ENCODE measurements at places on chromosomes 12 and 14.

- DNase-seq: no peak
Observed at GRCh38 chr14:89164168-89165073, 252.6 kb downstream of the FOXN3 start.

DNA sequence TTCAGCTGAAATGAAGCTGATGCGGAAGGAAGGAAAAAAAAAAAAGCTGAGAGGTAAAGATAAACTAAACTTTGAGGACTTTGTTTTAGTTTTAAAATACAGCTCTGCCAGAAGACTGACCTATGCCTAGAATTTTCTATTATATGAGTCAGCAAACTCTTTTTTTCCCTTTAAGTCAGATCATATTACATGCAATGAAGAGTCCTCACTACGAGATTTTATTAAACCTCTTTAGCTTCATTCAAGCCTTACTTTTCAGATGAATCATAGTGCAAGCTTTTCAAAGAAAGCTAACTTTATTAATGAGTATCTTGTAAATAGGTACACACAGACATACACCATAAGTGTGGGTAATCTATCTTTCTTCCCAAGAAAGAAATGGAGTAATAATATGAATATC is 57.8 kb upstream of the FSCB start:
- DNase-seq: no peak

GRCh38 chr14:72888636-72889201 is 5.2 kb downstream of the DPF3 start:
- no peak for DNase-seq

DNA sequence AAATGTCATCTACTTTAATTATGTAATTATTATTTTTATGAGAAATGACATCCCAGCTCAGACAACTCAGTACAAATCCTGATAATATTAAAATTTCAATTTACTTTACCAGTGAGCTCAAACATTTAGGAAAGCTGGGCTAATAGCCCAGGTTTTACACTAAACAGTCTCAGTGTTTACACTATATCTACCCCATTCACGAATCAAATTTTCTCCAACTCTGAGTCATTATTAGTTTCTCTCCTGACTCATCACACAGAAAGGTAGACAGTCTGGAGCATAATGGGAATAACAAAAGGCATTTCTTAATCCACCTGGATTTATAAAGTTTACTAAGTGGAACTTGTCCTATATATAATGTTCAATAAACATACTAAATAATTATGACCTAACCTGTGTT is 5.7 kb downstream of the PAWR start:
- no peak for DNase-seq
